ENCODE measurements at places on chromosomes 2 and 18. TPM values are rescaled to one million over a fixed set of nuclear protein-coding genes. Genes with fewer than 3 reads are reported as not detected.

UGT1A3 gene
- total RNA-seq = not detected

FIGN gene
- total RNA-seq = 14.8 TPM

SPP2 gene
- total RNA-seq = not detected

SNTG2 gene
- total RNA-seq = 0.21 TPM

PRKCE gene
- total RNA-seq = 7.4 TPM

ARMC9 gene
- 7.2 TPM for total RNA-seq

IL36G gene
- total RNA-seq = 0.31 TPM

Measured in motor neuron (in vitro differentiated cells).